Stimulated activated CD4-positive, alpha-beta T cell treated with anti-CD3 and anti-CD28 coated beads, Interleukin-2, amount 100 ng/mL, for 48 hours (primary cell): ENCODE measurements at places on chromosomes 6 and 20.

- DNase-seq = no peak
Measured at GRCh38 chr6:111260570-111261298, 173.4 kb downstream of the SLC16A10 start.

DNA sequence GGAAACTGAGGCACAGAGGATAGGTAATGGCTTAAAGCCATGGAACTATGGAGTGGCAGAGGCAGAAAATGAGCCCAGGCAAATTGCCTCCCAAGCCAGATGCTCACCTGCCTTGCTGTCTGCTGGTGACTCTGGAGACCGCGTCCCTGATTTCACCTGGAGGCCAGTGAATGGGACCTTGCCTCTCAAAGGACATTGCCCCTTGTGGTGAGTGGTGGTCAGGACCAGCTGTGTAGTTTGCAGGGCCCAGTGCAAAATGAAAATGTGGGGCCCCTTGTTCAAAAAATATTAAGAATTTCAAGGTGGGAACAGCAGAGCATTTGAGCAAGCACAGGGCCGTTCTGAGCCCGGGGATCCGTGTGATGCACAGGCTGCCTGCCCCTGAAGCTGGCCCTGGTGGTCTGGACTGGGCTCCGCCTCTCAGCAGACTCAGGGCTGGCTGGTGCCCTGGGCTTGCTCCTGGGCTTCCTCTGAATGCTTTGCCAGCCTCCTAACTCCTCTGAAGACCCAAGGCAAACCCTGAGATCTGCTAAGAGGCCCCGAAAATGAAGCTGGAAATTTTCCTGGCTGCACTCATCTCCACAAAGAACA is 19.8 kb upstream of the KCNG1 start:
- DNase-seq = no peak

DNA sequence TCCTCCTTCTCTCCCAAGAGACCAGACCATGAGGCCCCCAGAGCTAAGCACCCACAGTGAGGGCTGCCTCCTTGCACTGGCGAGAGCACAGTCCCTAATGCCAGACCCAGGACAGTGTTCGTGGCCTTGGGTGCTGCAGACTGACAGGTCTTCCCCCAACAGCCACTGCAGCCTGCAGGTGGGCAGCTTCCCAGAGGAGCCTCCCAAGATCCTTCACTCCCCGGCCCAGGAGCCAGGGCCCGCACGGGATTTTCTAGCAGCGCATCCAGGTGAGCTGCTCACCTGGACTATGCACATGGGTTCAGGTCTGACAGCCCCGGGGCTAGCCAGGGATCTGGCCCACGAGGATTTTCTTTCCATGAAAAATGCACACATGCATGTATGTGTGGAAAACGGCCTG is 41.7 kb downstream of the SUMO4 start:
- DNase-seq = no peak

- no peak for DNase-seq
Measured at GRCh38 chr6:21749754-21750153, 156.2 kb downstream of the SOX4 start.

DNA sequence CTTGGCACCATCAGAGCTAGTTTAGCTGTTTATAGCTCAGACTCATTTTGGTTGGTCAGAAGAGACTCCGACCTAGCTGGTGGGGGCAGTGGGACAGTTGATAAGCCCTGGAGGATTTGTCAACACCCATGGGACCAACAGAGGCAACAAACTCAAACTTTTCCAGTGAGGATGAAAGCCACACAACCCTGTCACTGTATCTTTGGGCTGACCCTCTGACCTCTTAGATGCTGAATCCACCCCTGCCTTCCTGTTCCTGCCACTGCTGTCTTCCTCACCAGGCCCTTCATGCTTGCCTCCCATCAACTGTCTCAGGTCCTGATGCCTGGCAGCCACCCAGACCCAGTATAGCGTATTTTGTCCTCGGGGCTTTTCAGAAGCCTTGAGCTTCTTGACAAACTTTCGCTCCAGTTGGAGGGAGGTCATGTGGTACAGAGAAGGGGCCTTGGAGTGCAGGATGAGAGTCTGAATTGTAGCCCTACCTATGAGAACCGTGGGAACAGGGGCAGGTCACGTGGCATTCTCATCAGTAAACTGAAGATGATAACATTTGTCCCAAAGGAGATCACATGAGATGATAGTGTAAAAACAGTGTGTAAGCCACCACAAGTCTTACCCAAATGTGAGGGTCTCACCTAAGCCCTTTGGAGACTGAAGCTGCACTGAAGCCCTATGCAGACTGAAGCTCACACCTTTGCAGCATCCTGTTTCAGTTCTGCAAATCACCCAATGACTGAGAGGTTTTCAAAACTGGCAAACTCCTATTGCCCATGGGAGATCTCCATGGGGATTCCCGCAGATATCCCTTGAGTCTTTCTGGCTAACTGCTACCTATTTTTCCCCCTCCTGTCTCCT is 72.0 kb upstream of the F13A1 start:
- no peak for DNase-seq

DNA sequence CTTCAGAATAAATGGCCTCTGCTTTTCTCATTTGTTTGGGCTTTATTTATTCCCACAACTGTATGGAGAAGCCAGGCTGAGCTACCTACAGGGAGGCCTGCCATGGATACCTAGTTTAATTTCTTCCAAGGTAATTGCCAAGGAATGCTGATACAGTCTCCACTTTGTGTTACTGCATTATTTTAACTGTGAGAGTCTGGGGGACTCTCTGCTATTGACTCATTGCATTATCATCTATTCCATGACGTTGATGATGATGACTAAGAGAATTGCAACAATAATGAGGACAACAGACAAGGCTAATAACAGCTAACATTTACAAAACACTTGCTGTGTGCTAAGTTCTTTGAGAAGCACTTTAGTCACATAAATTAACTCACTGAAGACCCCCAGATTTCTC is 88.3 kb upstream of the COL21A1 start:
- no peak for DNase-seq

GRCh38 chr20:46893051-46893450 is 1.6 kb upstream of the EYA2 start:
- no peak for DNase-seq

DNA sequence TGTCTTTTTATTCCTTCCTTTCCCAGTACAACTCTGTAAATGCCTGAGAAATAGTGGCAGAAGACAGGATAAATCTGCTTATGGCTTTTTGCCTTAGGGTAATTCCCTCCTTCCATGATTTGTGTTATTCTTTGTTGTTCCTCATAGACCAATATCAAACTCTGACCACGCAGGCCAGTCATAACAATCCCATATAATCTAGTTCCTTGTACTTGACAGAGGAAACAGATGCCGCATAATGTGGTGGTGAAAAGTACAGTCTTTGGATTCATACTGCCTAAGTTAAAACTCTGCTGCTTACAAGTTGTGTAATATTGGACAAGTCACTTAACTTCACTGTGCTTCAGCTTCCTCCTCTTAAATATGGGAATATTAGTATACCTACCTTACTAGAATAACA is 8.2 kb upstream of the BAG2 start:
- no peak for DNase-seq

DNA sequence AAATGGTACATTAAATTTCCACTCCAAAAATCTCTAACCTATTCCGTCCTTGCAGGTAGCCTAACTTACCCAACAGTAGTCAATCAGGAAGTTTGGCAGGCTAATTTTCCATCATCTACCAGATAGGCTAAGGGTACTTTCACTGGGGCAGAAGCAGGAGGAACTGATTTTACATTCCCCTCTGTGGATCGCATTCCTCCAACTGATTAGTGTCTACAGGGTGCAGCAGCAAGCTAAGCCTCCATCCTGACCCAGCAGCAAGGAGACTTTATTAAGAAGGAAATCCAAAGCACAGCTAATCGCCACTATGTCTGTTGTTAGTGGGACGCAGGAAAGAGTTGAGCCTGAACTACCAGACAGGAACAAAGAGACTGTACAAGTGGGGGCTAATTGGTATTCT is 143.2 kb upstream of the RUNX2 start:
- DNase-seq = no peak

DNA sequence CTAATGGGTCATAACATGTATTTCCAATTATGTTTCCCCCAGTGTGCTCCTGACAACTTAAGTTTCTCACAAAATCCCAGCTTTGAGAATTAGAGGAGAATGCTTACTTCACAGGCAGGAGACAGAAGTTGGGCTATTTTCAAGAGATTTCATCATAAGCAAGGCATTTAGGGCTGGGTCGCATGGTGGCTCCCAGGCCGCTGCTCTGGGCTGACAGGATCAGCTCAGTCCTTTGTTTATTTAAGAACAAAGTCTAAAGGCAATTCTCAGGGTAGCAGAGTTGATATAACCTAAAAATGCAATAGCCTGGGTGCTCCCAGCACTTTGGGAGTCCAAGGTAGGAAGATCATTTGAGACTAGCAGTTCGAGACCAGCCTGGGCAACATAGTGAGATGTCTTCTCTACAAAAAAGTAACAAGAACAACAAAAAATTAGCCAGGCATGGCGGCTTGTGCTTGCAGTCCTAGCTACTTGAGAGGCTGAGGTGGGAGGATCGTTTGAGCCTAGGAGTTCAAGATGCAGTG is 10.9 kb downstream of the FOXQ1 start:
- no peak for DNase-seq

DNA sequence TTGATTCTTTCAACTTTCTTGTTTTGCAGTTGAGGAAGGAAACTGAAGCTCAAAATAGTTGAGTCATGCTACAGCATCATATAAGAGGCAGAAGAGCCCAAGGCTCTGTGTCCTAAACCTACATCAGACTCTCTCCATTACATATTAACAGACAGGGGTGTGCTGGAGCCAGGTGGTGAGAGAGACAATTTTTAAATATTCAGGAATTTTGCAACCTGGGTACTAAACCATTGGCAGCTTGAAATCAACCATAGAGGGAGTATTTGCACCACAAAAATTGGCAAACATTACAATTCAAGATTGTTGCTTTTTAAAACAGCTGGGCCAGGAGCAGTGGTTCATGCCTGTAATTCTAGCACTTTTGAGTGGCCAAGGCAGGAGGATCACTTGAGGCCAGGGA is 65.8 kb upstream of the SOX4 start:
- no peak for DNase-seq

GRCh38 chr6:144159223-144159622 is 8.9 kb downstream of the STX11 start:
- no peak for DNase-seq

- DNase-seq = no peak
Measured at GRCh38 chr6:139515511-139515910, 141.1 kb upstream of the CITED2 start.

- DNase-seq = no peak
Measured at GRCh38 chr6:30880698-30881252, 3.5 kb upstream of the DDR1 start.

- no peak for DNase-seq
Measured at GRCh38 chr20:57711311-57711712, 1.5 kb upstream of the PMEPA1 start.

- no peak for DNase-seq
Measured at GRCh38 chr6:79570129-79571029, 33.1 kb upstream of the LCA5 start.

- no peak for DNase-seq
Measured at GRCh38 chr6:39280247-39280731, 33.9 kb downstream of the KCNK17 start.

GRCh38 chr6:81722506-81723223 is 29.8 kb downstream of the TENT5A start:
- no peak for DNase-seq

DNA sequence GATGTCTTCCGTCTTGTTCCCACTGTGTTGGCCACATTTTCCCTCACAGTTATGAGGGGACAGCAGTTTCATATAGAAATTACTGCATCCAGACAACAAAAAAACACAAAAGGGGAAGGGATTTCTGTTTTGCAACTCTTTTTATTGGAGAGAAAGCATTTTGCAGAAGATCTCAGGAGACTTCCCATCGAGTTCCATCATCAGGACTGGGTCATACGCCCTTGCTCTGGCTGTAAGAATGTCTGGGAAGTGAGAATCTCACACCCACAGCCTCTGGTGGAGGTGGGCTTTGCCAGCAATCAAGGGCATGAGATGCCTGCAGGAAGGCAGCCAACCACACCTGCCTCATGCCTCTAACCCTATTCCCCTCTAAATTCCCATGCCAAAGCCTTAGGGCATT is 5.8 kb upstream of the IGF2R start:
- no peak for DNase-seq

DNA sequence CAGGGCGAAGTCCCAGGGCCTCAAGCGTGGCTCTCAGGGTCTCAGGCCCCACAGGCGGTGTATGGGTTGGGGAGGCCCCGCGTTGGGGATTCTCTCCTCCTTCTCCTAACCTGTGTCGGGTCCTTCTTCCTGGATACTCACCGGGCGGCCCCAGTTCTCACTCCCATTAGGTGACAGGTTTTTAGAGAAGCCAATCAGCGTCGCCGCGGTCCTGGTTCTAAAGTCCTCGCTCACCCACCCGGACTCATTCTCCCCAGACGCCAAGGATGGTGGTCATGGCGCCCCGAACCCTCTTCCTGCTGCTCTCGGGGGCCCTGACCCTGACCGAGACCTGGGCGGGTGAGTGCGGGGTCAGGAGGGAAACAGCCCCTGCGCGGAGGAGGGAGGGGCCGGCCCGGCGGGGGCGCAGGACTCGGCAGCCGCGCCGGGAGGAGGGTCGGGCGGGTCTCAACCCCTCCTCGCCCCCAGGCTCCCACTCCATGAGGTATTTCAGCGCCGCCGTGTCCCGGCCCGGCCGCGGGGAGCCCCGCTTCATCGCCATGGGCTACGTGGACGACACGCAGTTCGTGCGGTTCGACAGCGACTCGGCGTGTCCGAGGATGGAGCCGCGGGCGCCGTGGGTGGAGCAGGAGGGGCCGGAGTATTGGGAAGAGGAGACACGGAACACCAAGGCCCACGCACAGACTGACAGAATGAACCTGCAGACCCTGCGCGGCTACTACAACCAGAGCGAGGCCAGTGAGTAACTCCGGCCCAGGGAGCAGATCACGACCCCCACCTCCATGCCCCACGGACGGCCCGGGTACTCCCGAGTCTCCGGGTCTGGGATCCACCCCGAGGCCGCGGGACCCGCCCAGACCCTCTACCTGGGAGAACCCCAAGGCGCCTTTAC is at the start of gene HLA-G:
HLA-G (plus strand) TSS at position 247 of the 892 bp plus-strand sequence; CDS start at position 267, 20 bp downstream.
- no peak for DNase-seq

DNA sequence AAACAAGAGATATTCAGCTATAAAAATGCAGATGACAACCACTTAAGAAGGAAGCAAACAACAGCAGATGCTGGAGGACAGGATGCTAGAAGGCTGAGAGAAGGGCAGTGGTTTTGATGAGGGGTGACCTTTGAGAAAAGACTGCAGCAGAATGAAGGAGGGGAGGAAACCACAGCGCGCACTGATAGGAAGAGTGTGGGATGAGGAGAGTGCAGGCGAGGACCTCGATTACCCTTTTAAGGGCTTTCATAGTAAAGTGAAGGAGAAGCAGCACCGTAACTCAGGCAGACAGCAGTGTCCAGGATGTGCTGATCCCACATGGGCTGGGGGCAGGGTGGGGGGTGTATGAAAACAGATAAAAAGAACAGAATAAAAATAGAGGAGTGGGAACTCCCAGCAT is 19.2 kb downstream of the ZBTB2 start:
- DNase-seq = no peak

- no peak for DNase-seq
Measured at GRCh38 chr6:89471287-89471867, 38.4 kb downstream of the ANKRD6 start.

GRCh38 chr6:39074486-39074885 is 25.9 kb downstream of the GLP1R start:
- no peak for DNase-seq
